Subcutaneous adipose tissue (tissue), 4 donors: ENCODE measurements at places on chromosomes 6 and 20. TPM values are rescaled to one million over a fixed set of nuclear protein-coding genes. Genes with fewer than 3 reads are reported as not detected.

Gene TRMT11
- total RNA-seq = 27.6 TPM

Gene CABLES2
- 1.6 TPM for total RNA-seq

Gene SLC24A3
- 12.2 TPM for total RNA-seq

Gene RIPPLY2
- not detected for total RNA-seq

Gene CENPW
- total RNA-seq = not detected

Gene ARMC2
- total RNA-seq = 6.3 TPM

Gene EEF1E1
- total RNA-seq = 22.7 TPM

Gene SLC12A5
- total RNA-seq = not detected

Gene SAPCD1
- total RNA-seq = not detected

Gene HEY2
- 1.5 TPM for total RNA-seq

Gene MICB
- 5.1 TPM for total RNA-seq

Gene ARMC12
- 0.51 TPM for total RNA-seq

Gene CAPN11
- total RNA-seq = not detected

Gene IL17A
- not detected for total RNA-seq

Gene OR2B6
- total RNA-seq = not detected

Gene CDC40
- total RNA-seq = 24.6 TPM

Gene SLC32A1
- total RNA-seq = not detected

Gene OLIG3
- total RNA-seq = not detected

Gene CTCFL
- total RNA-seq = not detected

Gene PSORS1C2
- total RNA-seq = not detected
